ENCODE measurements at places on chromosomes 4 and X.
A peak's percentile ranks its signal among the peaks of the same experiment; 100 is the strongest.

DNA sequence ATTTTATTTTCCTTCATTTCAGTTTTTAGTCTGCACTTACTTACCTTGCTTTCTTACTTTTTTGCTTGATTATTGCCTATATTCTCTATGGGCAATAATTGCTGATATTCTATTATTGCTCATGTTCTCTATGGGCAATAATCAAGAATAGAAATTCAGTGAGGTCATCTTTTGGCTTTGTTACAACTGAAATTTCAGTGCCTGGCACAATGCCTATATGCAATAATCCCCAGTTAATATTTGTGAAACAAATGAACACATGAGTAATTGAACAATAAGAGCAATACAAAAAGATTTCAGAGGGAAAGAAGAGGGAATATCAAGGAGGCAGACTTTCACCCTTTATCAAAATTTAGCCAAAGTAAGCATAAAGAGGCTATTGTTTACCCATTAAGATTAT is 48.6 kb upstream of the ARSJ start:
- DNase-seq = no peak

- DNase-seq = no peak
These were observed 35.2 kb upstream of the TADA2B start for GRCh38 chr4:7007944-7008343.

DNA sequence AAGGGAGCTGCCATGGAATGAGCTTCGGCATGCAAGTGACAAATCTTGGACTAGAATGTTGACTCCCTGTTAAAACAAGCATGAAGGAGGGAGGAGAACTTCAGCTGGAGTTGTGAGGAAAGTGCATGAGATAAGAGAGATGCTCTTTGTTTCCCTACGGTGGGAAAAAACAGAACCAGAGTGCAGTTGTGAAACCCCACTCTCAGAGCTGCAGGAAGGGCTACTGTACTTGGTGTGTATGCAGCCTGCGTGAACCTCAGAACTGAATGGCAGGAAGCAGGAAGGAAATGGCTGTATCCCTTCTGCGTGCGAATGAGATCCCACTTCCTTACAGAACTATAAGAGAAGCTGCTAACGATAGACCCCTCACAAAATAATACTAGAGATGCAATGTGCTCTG is 57.2 kb downstream of the EGF start:
- peak; percentile 8 for DNase-seq

GRCh38 chr4:108636246-108636645 is 14.2 kb upstream of the OSTC start:
- DNase-seq = no peak

DNA sequence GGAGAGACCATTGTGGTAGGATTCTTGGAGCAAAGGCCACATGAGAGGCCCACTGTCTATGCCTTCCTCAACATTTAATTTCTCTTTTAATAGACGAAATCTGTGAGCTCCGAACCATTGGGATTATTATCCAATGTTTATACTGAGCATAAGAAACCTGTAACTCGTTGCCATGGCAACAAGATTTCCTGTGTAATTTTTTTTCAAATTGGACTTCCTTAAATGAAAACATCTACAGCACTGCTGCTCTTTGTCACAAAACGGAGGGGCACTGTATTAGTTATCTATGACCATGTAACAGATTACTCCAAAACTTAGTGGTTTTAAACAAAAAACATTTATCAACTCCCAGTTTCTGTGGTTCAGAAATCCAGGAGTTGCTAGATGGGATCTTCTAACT is 38.7 kb downstream of the PPP1R2C start:
- DNase-seq = peak; percentile 34

- DNase-seq = no peak
These were observed 403.2 kb downstream of the KLHL13 start for GRCh38 chrX:117713411-117713810.

DNA sequence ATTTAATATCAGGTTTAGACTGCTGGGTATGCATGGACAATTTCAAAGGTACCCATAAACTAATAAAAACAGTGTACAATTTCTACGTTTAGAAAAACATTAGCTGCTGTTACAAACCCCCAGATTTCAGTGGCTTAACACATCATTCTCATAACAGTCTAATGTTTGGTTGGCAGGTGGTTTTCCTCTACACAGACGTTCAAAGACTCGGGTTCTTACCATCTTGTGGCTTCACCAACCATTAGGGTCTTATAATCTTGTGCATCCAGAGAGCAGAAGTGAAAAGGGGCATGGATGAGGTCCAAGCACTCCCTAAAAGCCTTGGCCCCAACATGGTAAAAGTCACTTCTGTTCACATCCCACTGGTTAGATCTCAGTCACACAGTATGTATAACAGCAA is 71.6 kb downstream of the SH3RF1 start:
- DNase-seq = no peak

Data from SK-N-MC (cell line).